ENCODE measurements at places on chromosomes 12 and 14.
A peak's percentile ranks its signal among the peaks of the same experiment; 100 is the strongest.

DNA sequence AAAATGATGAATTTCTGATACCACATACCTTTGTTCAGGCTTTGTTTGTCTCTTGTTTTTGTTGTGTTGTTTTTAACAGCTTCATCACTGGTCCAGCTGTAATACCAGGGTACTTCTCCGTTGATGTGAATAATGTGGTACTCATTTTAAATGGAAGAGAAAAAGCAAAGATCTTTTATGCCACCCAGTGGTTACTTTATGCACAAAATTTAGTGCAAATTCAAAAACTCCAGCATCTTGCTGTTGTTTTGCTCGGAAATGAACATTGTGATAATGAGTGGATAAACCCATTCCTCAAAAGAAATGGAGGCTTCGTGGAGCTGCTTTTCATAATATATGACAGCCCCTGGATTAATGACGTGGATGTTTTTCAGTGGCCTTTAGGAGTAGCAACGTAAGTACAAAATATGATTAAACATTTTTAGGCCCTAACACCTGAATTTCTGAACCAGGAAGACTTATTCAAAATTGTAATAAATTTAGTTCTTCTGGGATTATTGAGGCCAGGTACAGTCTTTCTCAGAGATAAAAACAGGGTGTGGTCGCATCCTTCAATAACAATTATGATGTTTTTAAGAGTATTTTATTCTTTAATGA lies 22.4 kb downstream of the RXYLT1 start:
- no peak for DNase-seq

GRCh38 chr14:100364403-100364802 lies 41.3 kb downstream of the SLC25A47 start:
- DNase-seq, result no peak

DNA sequence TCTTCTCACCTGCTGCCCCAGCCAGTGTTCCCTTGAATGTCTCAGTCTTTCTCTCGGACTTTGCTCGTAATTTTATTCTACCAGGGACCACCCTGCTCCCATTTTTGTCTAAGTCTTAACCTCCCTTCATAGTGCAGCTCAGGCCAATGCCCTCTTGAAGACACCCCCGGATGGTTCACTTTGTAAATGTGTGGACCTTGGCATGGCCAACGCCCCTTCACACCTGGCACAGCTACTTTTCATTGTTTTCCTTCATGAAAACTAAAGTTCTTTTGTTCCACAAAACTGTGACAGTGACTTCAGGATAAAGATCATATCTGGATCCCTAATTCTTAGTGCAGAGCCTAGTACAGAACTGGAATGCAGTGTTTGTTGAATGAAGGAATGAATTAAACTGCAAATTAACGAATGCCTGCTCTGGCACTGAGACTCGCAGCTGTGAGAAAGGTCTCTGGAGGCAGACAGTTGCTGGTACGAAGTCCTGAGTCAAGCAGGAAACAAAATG lies 3.5 kb upstream of the RNASE4 start:
- DNase-seq, result no peak

DNA sequence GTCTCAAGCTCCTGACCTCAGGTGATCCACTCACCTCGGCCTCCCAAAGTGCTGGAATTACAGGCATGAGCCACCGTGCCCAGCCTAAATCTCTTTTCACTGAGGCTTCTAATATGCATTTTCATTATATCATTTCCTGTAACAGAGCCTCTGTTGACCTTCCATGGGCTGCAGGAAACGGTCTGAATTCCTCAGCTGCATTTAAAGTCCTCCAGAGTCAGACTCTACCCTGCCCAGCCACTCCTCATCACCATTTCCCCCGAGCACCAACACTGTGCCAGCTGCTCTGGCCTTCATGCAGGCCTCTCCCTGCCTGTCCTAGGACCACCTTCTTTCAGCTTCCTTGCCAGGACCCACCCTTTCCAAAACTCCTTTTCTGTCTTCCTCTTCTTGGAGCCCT lies 9.8 kb upstream of the NFKBIA start:
- DNase-seq, result no peak

DNA sequence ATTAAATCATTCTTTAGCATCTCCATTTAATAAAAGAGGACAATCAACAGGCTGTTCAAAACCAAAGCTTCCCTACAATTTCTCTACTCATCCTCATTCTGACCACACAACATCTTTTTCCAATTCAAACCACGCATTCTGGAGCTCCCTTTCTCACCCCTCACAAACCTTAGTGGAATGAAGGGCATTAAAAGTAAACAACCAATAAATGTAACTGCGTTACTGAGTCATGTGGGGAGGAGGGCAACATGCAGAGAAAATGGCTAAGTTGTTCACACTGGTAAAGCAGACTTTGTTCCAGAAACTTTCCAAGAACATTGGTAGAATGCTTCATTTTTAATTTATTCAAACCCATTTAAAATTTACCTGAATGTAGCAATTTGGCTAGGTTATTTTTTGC lies 19.6 kb downstream of the SOX5 start:
- DNase-seq, result no peak

- DNase-seq, result peak; percentile 3
These were observed 35.7 kb downstream of the IQSEC3 start for GRCh38 chr12:101969-102878.

GRCh38 chr12:26928661-26929060 lies 9.1 kb downstream of the INTS13 start:
- no peak for DNase-seq

DNA sequence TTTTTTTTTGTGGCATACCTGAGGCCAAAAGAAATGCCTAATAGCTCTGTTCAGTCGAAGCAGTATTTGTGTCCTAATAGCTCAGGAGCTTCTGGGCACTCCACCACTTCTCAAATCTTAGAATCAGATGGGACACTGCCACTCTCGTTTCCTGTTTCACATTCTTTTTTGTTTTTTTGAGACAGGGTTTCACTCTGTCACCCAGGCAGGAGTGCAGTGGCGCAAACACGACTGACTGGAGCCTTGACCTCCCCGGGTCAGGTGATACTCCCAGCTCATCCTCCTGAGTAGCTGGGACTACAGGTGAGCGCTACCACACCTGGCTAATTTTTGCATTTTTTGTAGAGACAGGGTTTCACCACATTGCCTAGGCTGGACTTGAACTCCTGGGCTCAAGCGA lies 52.7 kb downstream of the SPPL3 start:
- no peak for DNase-seq

- DNase-seq, result no peak
These were observed 298.1 kb upstream of the SYT1 start for GRCh38 chr12:78566456-78566855.

GRCh38 chr12:62522984-62523383 lies 56.4 kb downstream of the MON2 start:
- no peak for DNase-seq

DNA sequence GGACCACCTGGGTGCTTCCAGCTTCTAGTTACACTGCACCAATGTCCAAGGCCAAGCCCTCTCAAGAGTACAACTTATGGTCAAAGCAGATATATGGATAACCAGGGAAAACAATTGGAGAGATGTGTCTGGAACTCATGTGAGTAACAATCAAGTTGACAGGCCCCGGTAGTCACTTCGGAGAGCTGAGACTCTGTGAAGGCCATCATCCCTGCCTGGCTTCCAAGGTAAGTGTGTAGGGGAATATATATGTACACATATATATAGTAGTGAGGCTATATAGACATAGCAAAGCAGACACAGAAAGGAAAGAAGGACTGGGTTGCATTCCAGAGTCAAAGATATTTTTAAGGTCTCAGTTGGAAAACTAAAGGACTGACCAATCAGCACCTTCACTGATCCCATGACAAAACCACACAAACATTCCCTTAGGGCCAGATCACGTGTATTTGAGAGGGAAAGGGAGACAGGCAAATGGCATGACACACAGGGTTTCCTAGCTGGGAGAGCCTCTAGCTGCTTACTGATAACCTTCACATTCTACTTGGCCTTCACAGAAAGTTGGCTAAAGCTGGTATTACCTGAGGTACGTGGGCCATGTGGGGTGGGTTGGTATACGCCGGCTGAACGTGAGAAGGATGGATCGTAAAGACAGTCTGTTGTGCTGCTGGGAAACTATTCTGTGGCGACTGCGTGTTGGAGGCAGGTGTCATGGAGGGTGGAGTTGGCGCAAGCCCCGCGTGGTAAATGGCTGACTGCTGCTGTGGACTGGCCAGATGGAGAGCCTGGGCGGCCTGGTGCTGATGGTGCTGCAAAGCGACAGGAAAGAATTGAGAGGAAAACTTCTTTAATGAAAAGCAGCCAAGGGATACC lies 50.0 kb downstream of the SH2B3 start:
- no peak for DNase-seq

DNA sequence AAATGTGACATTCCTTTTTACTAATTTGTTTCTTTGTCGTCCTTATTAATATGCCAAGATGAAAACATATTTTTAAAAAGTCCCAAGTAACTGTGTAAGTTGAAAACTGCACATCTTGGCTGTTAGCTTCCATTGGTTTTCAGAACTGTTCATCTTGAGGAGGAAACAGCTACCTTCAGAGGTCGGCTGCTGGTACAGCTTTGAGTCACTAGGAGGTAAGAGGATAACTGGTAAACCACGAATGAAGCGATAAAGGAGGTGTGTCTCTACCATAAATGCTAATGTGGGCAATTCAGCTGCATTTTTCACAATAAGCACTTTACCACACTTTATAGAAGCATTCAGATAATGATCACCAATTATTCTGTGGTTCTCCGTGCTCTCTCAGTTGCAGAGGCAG lies 137.5 kb upstream of the KRAS start:
- DNase-seq, result peak; percentile 34

DNA sequence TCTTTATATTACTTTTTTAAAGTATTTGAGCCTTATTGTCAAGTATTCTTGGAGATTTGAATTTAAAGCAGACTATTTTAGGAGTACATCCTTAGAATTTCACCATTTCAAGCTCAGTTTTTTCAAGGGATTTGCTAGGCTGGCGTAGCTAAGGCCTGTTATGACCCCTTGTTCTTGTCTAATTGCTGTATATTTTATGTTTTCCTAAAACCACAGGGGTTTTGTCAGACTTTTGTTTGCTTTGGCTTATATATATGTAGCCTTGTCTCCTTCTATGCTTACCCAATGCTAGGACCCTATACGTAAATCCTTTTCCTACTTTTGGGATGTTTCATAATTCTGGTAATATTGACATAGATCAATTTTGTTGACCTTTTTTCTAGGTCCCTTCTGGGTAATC lies 147.0 kb upstream of the SYT10 start:
- DNase-seq, result no peak

- DNase-seq, result no peak
These were observed 830.0 kb upstream of the NOVA1 start for GRCh38 chr14:27427796-27428195.

GRCh38 chr14:30375296-30375892 lies 183.6 kb upstream of the G2E3 start:
- peak; percentile 73 for DNase-seq

GRCh38 chr14:64987438-64987767 lies 708 bp downstream of the FNTB start:
- DNase-seq, result no peak

- no peak for DNase-seq
These were observed 105.6 kb downstream of the GPR135 start for GRCh38 chr14:59359431-59360124.

- no peak for DNase-seq
These were observed 219.2 kb upstream of the SSTR1 start for GRCh38 chr14:37988472-37988871.

DNA sequence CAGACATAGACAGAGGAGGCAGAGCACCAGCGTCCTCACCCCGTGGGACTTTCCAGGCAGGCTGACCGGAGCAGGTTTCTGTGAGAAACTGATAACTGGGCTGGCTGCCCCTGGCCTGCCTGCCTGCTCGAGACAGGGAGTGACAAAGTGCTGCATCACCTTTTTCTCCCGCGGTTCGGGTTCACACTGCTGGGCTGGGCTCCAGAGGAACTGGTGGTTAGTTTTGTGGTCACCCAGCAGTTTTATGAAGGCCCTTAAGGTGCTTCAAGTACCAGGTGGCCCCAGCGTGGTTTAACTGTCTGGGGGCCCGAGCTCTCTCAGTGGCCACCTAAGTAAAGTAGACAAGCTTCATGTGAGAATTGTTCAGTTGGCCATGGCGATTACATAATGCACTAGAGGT lies 1073.6 kb downstream of the BCL11B start:
- peak; percentile 45 for DNase-seq

DNA sequence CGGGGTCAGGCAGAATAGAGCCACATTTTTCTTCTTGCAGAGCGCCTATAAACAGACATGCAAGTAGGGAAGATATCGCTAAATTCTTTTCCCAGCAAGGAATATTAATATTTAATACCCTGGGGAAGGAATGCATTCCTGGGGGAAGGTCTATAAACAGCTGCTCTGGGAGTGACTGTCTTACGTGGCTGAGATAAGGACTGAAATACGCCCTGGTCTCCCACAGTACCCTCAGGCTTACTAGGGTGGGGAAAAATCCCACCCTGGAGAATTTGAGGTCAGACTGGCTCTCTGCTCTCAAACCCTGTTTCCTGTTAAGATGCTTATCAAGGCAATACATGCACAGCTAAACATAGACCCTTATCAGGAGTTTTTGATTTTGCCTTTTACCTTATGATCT lies 262.3 kb downstream of the CEP128 start:
- DNase-seq, result no peak

GRCh38 chr14:53888535-53889386 lies 67.9 kb downstream of the BMP4 start:
- DNase-seq, result no peak

Data from stimulated activated CD4-positive, alpha-beta T cell treated with anti-CD3 and anti-CD28 coated beads, Interleukin-2, amount 100 ng/mL, for 24 hours (primary cell).